Gastrocnemius medialis (tissue), 4 donors: ENCODE measurements at places on chromosomes 1 and 21. TPM values are rescaled to one million over a fixed set of nuclear protein-coding genes. Genes with fewer than 3 reads are reported as not detected.

GRCh38 chr1:192860478-192861185 lies 51.8 kb downstream of the RGS2 start:
- H3K27ac ChIP-seq, result no peak overlapping the region
- H3K4me3 ChIP-seq, result no peak overlapping the region
- DNase-seq, result no peak
- no peaks in the 10 kb centered on the region for H3K36me3 ChIP-seq
- H3K27me3 ChIP-seq, result no peaks in the 10 kb centered on the region
- H3K4me1 ChIP-seq, result no peaks in the 10 kb centered on the region

DSCAM gene
- total RNA-seq, result not detected

MIA3 gene
- total RNA-seq, result 75.3 TPM

DNA sequence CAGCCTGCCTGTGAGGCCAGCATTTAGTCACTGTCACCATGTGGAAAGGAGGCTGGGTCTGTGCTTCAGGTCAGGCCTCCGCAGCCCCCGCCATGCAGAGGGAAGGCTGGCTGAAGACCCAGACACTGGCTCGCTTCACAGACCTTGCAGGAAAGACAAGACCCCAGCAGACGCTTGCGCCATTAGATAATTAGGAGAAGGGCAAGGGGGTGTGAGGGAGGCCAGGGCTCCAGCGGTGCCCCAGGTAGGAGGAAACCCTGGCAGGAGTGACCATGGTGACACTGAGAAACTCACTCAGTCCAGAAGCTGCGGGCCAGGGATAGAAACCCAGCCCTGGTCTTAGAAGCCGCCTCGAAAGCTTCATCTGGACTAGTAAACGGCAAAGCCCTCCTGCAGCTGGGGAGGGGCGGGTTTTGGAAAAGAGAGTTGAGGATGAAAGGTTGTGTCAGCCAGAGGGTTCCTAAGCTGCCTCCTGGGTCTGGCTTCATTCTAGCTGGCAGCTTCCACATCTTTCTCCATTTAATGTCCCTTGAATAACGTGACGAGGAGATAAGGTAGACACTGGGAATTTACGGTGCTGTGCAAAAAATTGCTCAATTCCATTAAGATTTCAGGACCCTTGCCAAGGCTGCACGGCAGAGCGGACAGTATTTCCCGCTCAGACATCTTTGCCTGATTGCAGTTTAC lies 294.1 kb upstream of the VAMP3 start:
- H3K36me3 ChIP-seq, result no peaks in the 10 kb centered on the region
- no peak for DNase-seq
- H3K27ac ChIP-seq, result no peak overlapping the region
- no peak overlapping the region for H3K4me3 ChIP-seq
- H3K27me3 ChIP-seq, result no peaks in the 10 kb centered on the region
- no peaks in the 10 kb centered on the region for H3K4me1 ChIP-seq

CCDC17 gene
- 0.12 TPM for total RNA-seq

DNA sequence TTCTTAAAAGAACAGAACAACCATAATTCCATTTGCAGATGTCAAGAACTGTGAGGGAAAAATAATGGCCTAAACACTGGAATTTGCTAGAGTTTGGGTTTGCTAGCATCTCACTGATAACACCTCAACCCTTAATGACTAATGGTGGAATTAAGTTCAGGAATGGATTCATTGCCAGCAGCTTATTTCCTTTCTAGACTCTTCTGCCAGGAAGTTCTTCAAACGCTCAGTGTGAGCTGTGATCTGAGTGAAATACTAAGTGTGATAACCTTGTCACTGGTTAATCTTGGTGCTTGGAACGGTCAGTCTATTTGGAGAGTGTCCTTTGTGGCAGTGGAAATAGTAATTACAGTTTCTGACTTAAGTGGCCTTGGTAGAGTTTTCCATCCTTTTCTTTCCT lies 21.6 kb upstream of the PLEKHM2 start:
- no peaks in the 10 kb centered on the region for H3K27me3 ChIP-seq
- no peak for DNase-seq
- H3K4me1 ChIP-seq, result peaks cover 20% of the 10 kb centered on the region
- H3K36me3 ChIP-seq, result no peaks in the 10 kb centered on the region
- H3K4me3 ChIP-seq, result no peak overlapping the region

HEYL gene
- total RNA-seq, result 0.78 TPM

CSMD2 gene
- total RNA-seq, result 0.20 TPM

ATP6V1G3 gene
- total RNA-seq, result not detected

DNA sequence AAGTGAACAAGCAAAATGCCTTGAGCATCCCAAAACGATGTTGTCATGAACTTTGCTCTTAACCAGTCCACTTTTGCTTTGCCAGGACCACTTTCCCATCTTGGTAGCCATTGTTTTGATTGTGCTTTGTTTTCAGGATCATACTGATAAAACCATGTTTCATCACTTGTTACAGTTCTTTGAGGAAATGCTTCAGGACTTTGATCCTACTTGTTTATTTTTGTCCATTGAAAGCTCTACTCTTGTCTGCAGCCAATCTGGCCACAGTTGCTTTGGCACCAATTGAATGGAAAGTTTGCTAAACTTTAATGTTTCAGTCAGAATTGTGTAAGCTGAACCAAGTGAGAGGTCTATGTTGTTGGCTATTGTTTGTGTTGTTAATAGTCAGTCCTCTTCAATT lies 12.8 kb downstream of the PLPPR4 start:
- H3K27ac ChIP-seq, result no peak overlapping the region
- H3K27me3 ChIP-seq, result no peaks in the 10 kb centered on the region
- H3K4me1 ChIP-seq, result no peaks in the 10 kb centered on the region
- no peak for DNase-seq

UTS2 gene
- total RNA-seq, result not detected

GRCh38 chr1:209775678-209776077 lies 8.7 kb downstream of the C1orf74 start:
- DNase-seq, result no peak
- H3K27ac ChIP-seq, result no peak overlapping the region
- no peak overlapping the region for H3K4me3 ChIP-seq
- no peaks in the 10 kb centered on the region for H3K27me3 ChIP-seq
- no peaks in the 10 kb centered on the region for H3K36me3 ChIP-seq

- H3K4me3 ChIP-seq, result no peak overlapping the region
- H3K36me3 ChIP-seq, result no peaks in the 10 kb centered on the region
- DNase-seq, result no peak
- no peaks in the 10 kb centered on the region for H3K27me3 ChIP-seq
- no peaks in the 10 kb centered on the region for H3K4me1 ChIP-seq
These were observed 34.2 kb upstream of the COX20 start for GRCh38 chr1:244801246-244801645.

DNA sequence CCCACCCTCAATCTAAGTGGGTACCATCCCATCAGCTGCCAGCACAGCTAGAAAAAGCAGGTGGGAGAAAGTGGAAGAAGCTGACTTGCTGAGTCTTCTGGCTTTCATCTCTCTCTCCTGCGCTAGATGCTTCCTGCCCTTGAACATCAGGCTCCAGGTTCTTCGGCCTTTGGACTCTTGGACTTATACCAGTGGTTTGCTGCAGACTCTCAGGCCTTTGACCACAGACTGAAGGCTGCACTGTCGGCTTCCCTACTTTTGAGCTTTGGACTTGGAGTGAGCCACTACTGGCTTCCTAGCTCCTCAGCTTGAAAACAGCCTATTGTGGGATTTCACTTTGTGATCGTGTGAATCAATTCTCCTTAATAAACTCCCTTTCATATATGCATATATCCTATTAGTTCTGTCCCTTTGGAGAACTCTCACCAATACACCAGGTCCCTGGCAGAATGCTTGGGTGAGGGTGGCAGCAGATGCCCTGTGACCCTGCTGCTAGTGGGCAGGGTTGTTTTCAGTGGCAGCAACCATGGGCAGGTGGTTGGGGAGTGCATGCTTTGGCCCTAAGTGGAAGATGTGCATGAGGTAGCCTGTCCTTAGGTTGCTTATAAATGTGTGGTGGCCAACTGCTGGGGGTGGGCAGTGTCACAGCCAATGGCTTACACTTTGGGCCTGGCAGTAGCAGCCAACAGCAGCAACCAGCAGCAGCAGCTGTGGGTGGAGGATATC lies 10.8 kb upstream of the ADAM30 start:
- no peak overlapping the region for H3K4me3 ChIP-seq
- no peak for DNase-seq
- H3K27me3 ChIP-seq, result no peaks in the 10 kb centered on the region
- H3K4me1 ChIP-seq, result no peaks in the 10 kb centered on the region
- H3K36me3 ChIP-seq, result no peaks in the 10 kb centered on the region

DNA sequence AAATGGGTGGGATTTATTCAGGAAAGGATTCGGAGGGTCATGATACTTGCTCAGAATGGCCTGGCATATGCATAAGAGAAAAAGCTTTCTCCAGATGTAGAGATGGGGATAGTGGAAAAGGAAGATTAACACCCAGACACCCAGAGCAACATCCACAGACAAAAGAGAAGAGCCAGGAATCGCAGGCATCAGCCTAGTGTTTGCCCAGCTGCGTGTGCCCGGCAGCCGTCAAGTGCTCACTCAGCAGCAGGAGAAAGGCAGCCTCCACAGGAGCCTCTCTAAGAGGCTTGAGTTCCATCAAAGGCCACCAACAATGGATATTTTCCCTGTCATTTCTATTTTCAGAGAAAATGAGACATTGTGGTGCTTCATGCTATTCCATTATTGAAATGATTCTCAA lies 54.7 kb downstream of the NTPCR start:
- no peaks in the 10 kb centered on the region for H3K27me3 ChIP-seq
- no peak overlapping the region for H3K4me3 ChIP-seq
- H3K36me3 ChIP-seq, result no peaks in the 10 kb centered on the region
- no peaks in the 10 kb centered on the region for H3K4me1 ChIP-seq
- no peak overlapping the region for H3K27ac ChIP-seq

- no peaks in the 10 kb centered on the region for H3K27me3 ChIP-seq
- H3K27ac ChIP-seq, result peak overlapping the region; percentile 57
- DNase-seq, result no peak
- H3K36me3 ChIP-seq, result no peaks in the 10 kb centered on the region
- H3K4me3 ChIP-seq, result no peak overlapping the region
These were observed 37.0 kb downstream of the IL6R start for GRCh38 chr1:154442006-154442740.

INKA2 gene
- 4.7 TPM for total RNA-seq

PRAMEF25 gene
- not detected for total RNA-seq

- H3K36me3 ChIP-seq, result no peaks in the 10 kb centered on the region
- H3K4me1 ChIP-seq, result no peaks in the 10 kb centered on the region
- H3K27ac ChIP-seq, result no peak overlapping the region
- H3K27me3 ChIP-seq, result no peaks in the 10 kb centered on the region
These were observed 245.3 kb downstream of the GREM2 start for GRCh38 chr1:240366636-240367035.

LRRC71 gene
- not detected for total RNA-seq

DNA sequence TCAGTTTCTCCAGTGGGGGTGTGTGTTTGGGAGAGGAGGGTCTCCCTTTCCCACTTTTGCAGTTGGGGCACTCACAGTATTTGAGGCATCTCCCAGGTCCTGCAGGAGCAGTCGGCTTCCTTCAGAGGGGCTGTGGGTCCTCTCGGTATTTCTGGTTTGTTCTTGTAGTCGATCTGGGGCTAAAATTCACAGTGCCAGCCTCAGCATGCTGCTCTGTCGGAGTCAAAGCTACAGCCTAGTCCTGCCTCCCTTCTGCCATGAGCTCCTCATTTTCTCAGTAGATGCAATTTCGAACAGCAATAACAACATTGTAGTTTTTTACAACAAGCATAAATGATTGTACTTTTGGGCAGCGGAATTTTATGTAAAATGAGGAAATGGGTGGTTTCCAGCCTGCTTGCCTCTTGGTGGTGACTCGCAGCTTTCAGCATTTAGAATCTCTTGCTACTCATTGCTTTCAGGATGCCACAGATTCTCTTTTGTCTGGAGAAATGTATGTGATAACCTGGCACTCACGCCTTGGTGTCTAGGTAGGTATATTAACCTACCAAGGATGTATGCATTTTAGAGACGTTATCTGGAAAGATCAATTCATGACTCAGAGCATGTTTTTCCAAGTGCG lies 82.4 kb upstream of the C21orf91 start:
- no peak for DNase-seq
- no peaks in the 10 kb centered on the region for H3K36me3 ChIP-seq
- H3K4me1 ChIP-seq, result no peaks in the 10 kb centered on the region

PPIAL4G gene
- not detected for total RNA-seq

DNA sequence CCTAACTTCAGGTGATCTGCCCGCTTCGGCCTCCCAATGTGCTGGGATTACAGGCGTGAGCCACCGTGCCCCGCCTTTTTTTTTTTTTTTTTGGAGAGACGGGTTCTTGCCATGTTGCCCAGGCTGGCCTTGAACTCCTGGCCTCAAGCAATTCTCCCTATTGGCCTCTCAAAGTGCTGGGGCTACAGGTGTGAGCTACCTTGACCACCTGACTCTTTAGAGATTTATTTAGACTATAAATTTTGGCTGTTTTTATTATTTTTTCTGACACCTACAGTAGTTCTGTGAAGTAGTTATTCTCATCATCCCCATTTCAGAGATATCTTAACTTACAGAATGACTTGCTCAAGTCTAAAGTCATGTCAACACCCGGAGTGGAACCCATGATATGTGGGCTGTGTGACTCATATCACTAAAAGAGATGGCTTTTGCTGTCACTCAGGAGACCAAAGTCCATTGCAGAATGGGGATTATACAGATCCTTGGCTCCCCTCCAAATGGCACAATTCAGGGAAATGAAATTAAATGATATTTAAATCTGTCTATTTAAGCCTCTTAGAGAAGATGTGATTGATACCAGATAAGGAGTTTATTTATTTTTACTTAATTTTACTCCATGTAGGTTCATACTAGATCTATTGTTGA lies 93.2 kb downstream of the CTH start:
- DNase-seq, result no peak
- H3K36me3 ChIP-seq, result no peaks in the 10 kb centered on the region
- H3K4me1 ChIP-seq, result no peaks in the 10 kb centered on the region

FAM72B gene
- not detected for total RNA-seq

- no peaks in the 10 kb centered on the region for H3K36me3 ChIP-seq
- peaks cover 2% of the 10 kb centered on the region for H3K4me1 ChIP-seq
- H3K27ac ChIP-seq, result no peak overlapping the region
- no peak overlapping the region for H3K4me3 ChIP-seq
- H3K27me3 ChIP-seq, result no peaks in the 10 kb centered on the region
- DNase-seq, result no peak
These were observed 138.5 kb downstream of the HS2ST1 start for GRCh38 chr1:87052961-87053360.

GRCh38 chr21:32929633-32930038 lies 96.1 kb upstream of the OLIG2 start:
- no peak overlapping the region for H3K27ac ChIP-seq
- no peaks in the 10 kb centered on the region for H3K27me3 ChIP-seq
- no peak overlapping the region for H3K4me3 ChIP-seq
- H3K4me1 ChIP-seq, result no peaks in the 10 kb centered on the region
- DNase-seq, result no peak
